Daoy (cell line): ENCODE measurements at places on chromosomes 7 and 10.

- DNase-seq, result no peak
Measured at GRCh38 chr10:992871-993270, 4.6 kb downstream of the GTPBP4 start.

DNA sequence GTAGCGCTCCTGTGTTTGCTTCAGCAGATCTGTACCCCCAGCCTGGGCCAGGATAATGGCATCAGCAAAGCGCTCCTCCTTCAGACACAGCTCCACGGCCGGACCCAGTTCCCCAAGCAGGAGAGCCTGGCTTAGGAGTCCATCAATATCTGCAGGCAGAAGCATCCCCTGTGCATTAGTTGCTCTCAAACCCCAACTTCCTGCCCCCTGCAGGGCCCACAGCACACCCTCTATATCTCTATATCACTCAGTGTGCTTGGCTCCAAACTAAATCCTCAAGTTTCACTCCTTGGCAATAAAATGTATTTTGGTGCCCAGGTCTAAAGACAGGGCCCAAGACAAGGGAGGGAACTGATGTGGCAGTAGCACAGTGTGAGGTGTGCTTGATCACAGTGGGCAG lies 21.6 kb downstream of the SEC31B start:
- DNase-seq, result no peak

GRCh38 chr10:120746001-120746777 lies 105.0 kb upstream of the WDR11 start:
- DNase-seq, result no peak

- no peak for DNase-seq
Measured at GRCh38 chr7:28675429-28675828, 263.1 kb downstream of the CREB5 start.

DNA sequence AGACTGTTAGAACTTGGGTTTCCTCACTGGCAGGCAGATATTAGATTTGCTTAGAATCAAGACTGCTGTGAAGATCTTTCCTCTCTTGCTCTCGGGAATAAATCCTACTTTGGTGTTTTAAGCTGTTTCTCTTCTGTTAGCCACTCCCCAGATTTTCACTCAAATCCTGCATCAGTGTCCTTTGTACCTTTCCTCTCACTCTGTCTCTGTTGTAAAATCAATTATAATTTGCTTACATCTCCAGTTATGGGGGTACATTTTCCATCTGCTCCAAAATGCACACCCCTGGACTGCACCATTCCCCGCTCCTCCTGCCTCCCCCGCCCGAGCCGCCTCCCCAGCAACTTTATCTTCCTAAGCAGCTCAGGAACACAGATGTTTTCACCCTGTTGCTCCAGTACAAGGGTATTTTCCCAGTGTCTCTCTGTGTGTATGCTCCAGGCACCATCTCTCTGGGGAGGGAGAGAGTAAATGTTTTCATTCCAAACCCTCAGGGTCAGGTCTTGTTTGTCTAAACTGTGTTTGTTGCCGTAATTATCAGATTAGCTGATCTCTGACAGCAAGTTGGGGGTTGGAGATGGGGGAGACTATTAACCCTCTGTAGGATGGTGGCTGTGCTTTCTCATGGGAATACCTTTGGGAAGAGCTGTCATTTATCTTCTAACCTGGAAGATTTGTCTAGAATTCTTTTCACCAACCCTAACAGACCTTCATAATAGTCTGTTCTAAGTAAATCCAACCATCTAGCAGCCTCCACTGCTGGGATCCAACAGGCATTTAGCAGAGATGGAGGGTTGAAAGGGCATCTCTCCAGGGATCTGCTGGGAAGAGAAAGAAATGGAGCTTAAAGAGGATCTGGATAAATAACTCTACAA lies 20.4 kb upstream of the GOT1 start:
- DNase-seq, result no peak
